ENCODE measurements at places on chromosomes 16 and 17. TPM values are rescaled to one million over a fixed set of nuclear protein-coding genes. Genes with fewer than 3 reads are reported as not detected.

The ACAP1 gene
- 2.1 TPM for total RNA-seq

The CMTM2 gene
- total RNA-seq, result not detected

The SERPINF2 gene
- under 0.01 TPM for total RNA-seq

The MMP28 gene
- total RNA-seq, result 2.8 TPM

Data from fibroblast of lung (primary cell).